Upper lobe of right lung (tissue), 1 donor: ENCODE measurements at places on chromosomes 2 and 18. TPM values are rescaled to one million over a fixed set of nuclear protein-coding genes. Genes with fewer than 3 reads are reported as not detected.

MGAT4A gene
- 85.8 TPM for total RNA-seq

ALPP gene
- 9.5 TPM for total RNA-seq

ADAM23 gene
- total RNA-seq = 2.5 TPM

SPDYA gene
- total RNA-seq = 1.5 TPM

LOXHD1 gene
- 2.7 TPM for total RNA-seq

TMEFF2 gene
- not detected for total RNA-seq

ERICH2 gene
- 5.6 TPM for total RNA-seq

CYP26B1 gene
- 3.8 TPM for total RNA-seq

NABP1 gene
- 50.2 TPM for total RNA-seq

GPR35 gene
- 3.4 TPM for total RNA-seq

PPM1G gene
- 51.8 TPM for total RNA-seq

PPIG gene
- 50.5 TPM for total RNA-seq

NEURL3 gene
- total RNA-seq = 0.29 TPM

ANKRD12 gene
- total RNA-seq = 74.2 TPM

SCYGR4 gene
- not detected for total RNA-seq

CCDC141 gene
- total RNA-seq = 25.7 TPM

UCN gene
- 2.8 TPM for total RNA-seq
